Thoracic aorta (tissue), 2 donors: ENCODE measurements at places on chromosomes 12 and 14. TPM values are rescaled to one million over a fixed set of nuclear protein-coding genes. Genes with fewer than 3 reads are reported as not detected.

DNA sequence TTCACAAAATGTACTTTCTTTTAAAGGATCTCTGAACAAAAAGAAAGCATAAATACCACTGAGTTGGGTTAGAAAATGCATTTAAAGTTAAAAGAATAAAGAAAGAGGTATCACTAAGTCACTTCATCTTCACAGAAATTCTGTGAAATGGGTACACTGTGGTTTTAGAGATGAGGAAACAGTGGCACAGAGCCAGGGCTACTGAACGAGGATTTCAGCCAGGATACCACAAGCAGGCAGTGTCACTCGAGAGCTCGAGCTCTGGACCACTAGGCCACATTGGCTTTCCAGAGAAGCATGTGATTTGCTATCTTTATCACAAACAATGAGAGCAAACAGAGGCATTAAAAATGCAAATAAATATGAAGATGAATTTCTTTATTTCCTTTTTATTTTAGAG, 51.0 kb downstream of the WDHD1 start:
- no peak for DNase-seq
- no peak overlapping the region for H3K27ac ChIP-seq
- no peaks in the 10 kb centered on the region for H3K36me3 ChIP-seq
- no peak overlapping the region for H3K4me3 ChIP-seq
- no peaks in the 10 kb centered on the region for H3K4me1 ChIP-seq

- H3K36me3 ChIP-seq: no peaks in the 10 kb centered on the region
- no peaks in the 10 kb centered on the region for H3K27me3 ChIP-seq
- H3K27ac ChIP-seq: no peak overlapping the region
- H3K4me3 ChIP-seq: no peak overlapping the region
Observed at GRCh38 chr12:21538061-21538653, 12.1 kb downstream of the SPX start.

GRCh38 chr14:31189346-31190218, 18.0 kb downstream of the HECTD1 start:
- DNase-seq: no peak
- H3K27me3 ChIP-seq: no peaks in the 10 kb centered on the region
- H3K4me1 ChIP-seq: peaks cover 17% of the 10 kb centered on the region
- no peak overlapping the region for H3K27ac ChIP-seq
- H3K4me3 ChIP-seq: no peak overlapping the region

The VASH1 gene
- 27.7 TPM for total RNA-seq

The BCL2L2 gene
- total RNA-seq: 50.6 TPM
